Progenitor cell of endocrine pancreas (in vitro differentiated cells): ENCODE measurements at places on chromosomes 16 and 17. TPM values are rescaled to one million over a fixed set of nuclear protein-coding genes. Genes with fewer than 3 reads are reported as not detected.

GRCh38 chr16:64153718-64154117 is 968.1 kb downstream of the CDH11 start:
- DNase-seq = no peak

GRCh38 chr17:36036235-36036634 is 18.5 kb upstream of the CCL23 start:
- no peak for DNase-seq

DNA sequence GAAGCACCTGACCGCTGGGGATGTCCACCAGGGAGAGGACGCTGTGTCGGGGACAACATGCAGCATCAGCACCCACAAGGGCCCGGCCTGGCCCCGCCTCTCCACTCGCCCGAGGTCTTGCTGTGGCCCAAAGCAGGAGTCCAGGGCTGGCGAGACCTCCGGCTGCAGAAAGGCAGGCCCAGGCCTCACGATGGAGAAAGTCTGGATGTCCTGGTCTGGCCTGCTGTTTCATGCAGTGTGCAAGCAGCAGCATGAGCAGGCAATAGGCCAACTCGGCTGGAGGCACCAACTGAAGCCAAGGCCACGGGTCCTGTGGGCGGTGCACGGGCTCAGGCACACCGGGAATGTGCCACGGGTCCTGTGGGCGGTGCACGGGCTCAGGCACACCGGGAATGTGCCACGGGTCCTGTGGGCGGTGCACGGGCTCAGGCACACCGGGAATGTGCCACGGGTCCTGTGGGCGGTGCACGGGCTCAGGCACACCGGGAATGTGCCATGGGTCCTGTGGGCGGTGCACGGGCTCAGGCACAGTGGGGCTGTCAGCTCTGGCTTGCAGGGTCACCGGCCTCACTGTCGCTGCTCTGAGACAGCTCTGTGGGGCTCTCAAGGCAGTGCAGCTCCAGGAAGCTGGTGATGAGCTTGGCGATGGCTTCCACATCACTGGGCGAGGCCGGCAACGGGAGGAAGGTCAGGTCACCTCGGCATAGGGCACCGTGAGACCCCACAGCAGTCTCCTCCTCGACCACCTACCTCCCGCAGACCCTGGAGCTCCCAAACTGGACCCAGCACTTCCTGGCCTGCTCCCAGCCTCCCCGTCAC is 6.9 kb downstream of the CYBC1 start:
- no peak for DNase-seq

- peak; percentile 92 for DNase-seq
Measured at GRCh38 chr16:3106205-3106928, 6.0 kb upstream of the ZNF205 start.

- DNase-seq = no peak
Measured at GRCh38 chr17:27621942-27622559, 8.9 kb upstream of the LGALS9 start.

DNA sequence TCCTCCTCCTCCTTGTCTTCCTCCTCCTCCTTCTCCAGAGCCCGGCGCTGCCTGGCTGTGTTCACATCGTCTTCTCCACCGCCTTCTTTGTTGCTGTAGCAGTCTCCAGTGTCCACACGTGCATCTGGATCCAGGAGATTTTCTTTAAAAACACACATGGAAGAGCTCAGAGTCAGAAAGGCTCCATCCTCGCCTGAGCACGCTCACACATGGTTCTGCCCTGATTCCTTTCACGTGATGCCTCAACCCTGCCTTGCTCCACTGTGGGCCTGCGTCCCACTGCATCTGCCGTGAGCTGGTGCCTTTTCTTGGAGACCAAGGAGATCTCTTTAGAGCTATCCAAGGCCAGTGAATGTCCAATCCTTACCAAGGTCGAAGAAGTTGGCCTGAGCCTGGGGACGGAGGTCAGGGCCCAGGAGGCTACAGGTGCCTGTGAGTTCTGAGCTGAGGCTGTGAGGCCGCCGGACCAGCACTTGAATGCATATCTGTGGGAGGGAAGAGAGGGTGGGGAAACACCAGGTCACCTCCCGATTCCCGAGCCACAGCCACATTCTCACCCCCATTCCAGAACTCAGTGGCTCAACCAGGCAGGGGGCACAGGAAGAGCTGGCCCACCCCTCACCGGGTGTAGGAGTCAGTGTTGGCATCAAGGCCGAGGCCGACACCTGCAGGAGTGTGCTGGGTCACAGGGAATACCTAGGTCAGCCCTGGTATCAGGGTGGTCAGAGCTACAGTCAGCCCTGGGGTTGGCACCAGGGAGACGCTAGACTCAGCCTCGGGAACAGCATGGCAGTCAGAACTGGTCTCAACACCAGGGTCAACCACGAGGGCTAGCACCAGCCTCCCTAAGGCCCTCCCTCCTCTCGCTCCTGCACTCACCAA is 37.6 kb downstream of the HASPIN start:
- no peak for DNase-seq

DNA sequence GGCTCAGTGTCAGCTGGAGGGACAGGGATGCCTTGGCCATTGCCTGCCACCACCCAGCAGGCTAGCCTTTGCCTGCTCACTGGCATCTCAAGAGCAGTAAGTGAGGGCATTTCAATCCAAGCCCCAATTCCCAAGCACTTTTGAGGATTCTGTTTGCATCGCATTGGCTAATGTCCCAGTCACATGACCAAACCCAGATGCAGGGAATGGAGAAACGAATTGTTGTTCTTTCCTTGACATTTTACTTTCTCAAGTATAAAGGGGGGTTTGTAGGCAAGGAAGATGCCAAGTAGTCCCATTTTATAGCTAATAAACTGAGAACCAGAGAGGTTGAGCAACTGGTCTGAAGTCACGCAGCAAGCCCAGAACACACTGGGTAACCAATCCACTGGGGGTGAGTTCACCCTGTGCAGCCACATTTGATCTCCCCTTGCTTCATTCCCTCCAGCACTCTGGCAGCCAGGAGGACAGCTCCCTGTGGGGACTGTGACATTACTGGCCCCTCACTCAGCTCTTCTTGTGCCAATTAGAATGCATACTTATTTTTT is 193.8 kb upstream of the CACNG3 start:
- DNase-seq = no peak

DNA sequence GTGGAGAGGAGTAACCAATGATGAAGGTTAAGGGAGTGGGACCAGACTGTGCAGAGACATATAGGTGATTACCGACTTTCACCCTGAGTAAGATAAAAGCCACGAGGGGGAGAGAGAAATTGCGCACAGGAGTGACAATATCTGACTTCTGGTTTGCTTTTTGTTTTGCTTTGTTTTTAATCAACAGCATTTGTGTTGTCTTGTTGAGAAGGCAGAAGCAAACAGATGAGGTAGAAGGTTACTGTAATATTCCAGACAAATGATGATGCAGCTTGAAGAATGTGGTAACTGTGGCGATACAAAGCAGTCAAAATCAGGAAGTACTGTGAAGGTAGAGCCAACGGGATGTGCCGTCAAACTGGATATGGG is 7.5 kb downstream of the PELP1 start:
- no peak for DNase-seq

DNA sequence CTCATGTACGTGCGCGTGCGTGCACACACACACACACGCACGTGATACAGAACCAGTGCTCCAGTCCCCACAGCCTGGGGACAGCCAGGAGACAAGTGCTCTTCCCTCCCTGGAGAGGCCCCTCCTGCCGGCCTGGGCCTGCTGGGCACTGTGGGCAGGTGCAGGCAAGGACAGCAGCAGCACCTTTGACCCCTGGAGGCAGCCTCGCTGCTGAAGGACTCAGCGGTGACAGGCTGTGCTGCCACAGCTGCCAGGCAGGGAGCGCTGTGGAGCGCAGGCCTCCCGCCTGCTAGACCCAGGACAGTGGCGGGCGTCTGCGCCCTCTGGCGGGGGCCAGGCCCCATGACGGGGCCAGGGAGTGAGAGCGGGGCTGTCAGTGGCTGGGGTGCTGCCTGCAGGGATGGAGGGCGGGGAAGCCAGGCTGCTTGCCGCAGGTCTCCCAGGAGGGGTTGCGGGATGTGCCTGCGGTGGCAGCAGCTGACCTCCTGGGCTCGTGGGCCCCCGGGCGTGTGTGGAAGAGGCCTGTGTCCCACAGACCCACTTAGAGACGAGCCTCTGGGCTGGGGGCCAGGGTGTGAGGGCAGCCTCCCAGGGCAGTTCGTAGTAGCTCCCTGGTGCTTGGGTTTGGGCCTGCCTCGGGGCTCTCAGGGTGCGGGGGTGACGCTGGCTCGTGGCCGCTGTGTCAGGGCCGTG is 63.5 kb upstream of the PVALEF start:
- DNase-seq = peak; percentile 91

- no peak for DNase-seq
Measured at GRCh38 chr16:30715750-30716445, 16.9 kb downstream of the SRCAP start.

DNA sequence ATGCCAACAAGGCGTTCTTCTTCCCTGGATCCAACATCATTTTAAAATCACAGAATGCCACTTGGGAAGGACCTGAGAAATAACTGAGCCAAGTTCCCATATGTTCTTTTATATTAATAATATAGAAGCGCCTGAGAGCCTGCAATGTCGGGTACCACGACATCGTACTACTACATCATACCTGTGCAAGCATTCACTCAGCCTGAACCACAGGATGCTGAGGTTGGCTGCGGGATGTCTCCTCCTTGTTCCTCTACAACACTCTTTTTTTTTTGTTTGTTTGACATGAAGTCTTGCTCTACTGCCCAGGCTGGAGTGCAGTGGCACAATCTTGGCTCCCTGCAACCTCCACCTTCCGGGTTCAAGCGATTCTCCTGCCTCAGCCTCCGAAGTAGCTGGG is 2.1 kb upstream of the ATP2C2 start:
- DNase-seq = no peak

GRCh38 chr17:75570772-75571171 is 16.8 kb upstream of the MYO15B start:
- DNase-seq = no peak

DNA sequence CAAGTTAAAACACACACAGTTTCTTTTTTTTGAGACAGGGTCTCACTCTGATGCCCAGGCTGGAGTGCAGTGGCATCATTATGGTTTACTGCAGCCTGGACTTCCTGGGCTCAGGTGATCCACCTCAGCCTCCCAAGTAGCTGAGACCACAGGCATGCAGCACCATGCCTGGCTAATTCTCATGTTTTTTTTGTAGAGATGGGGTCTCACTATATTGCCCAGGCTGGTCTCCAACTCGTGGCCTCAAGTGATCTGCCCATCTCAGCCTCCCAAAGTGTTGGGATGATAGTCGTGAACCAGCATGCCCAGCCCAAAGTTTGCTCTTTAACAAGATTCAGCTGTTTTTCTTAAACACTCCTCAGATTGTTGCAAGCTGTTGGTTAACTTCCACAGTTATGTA is 39.0 kb downstream of the PRPSAP2 start:
- no peak for DNase-seq

DNA sequence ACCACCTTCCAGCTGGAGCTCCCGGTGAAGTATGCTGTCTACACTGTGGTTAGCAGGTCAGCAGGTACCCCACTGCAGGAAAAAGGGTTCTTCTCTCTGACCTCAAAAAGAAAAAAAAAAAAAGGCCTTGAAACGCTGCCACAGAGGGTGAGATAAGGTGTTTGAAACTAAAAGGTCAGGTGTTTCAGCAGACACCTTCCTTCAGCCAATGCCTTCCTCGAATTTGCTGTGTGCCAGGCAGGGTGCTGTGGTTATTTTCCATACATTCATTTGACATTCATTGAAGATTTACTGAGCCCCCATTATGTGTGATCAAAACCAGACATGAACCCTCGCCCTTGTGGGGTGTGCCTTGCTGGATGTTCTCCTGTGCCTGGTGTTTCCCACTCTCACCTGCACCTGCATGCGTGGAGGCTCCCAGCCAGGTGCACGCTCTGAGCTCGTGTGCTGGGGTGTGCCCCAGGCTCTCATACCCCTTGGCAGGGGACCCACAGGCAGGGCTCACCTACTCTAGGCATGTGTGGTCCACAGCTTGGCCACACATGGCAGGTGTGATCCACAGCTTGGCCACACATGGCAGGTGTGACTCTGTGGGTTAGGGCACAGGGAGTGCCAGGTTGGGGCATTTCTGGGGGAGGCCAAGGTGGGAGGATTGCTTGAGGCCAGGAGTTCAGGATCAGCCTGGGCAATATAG is 15.8 kb upstream of the ITGAD start:
- DNase-seq = no peak

DNA sequence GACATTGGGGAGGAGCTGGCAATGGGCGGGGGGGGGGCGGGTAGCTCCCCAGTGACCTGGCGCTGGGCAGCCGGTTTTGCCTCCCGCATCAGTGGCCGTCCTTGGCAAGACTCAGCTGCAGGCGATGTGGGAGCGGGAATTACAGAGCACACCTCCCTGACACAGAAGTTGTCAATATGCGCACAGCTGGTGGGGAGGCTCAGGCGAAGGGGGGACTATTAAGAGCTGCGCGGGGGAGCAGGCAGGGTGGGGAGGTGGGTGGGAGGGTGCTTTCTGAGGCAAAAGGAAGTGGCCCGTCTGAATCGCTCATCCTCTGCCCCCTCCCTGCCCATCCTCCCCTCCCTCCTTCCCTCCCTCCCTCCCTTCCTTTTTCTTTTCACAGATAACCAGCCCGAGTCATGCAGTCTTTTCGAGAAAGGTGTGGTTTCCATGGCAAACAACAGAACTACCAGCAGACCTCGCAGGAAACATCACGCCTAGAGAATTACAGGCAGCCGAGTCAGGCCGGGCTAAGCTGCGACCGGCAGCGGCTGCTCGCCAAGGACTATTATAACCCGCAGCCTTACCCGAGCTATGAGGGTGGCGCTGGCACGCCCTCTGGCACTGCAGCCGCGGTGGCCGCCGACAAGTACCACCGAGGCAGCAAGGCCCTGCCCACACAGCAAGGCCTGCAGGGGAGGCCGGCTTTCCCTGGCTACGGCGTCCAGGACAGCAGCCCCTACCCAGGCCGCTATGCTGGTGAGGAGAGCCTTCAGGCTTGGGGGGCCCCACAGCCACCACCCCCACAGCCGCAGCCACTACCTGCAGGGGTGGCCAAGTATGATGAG is 44.0 kb downstream of the SREBF1 start:
- DNase-seq = no peak

- no peak for DNase-seq
Measured at GRCh38 chr16:2045965-2046892, 1.4 kb downstream of the NTHL1 start.

DNA sequence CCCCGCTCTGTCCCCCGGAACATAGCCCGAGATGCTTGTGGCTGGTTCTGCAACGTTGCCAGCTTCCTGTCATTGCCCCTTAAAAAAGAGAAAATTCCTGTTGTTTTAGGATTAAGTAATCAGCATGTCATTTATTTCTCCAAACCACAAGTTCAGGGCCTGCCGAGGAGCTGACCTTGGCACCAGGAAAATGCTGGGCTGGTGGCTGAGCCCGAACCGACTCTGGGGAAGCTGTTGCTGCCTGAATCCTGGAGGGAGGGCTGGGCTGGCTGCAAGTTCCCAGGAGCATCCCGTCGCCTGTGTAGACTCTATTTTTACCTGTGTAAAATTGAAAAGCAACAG is 130.9 kb upstream of the FOXF1 start:
- DNase-seq = no peak

DNA sequence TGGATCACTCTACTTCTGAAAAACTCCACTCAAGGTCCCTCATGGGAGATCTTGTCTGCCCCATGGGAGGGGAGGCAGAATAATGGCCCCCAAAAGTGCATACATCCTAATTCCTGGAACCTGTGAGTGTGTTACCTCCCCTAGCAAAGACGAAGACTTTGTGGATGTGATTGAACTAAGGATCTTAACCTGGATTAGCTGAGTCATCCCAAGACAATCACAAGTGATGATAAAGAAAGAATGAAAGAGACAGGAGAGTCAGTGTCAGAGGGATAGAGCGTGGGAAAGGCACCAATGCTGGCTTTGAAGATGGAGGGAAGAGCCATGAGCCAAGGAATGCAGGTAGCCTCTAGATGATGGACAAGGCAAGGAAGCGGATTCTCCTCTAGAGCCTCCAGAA is 374.7 kb upstream of the DYNLRB2 start:
- no peak for DNase-seq

Gene CBX2
- 106 and 111 TPM in 2 replicates for total RNA-seq

Gene CCNF
- total RNA-seq = 26.5 and 27.8 TPM in 2 replicates

Gene TOX3
- total RNA-seq = 80.8 and 84.8 TPM in 2 replicates

Gene FAM117A
- 19.1 and 20.2 TPM in 2 replicates for total RNA-seq

Gene TMEM88
- total RNA-seq = 11.3 and 15.8 TPM in 2 replicates

Gene DNAJC7
- total RNA-seq = 113 and 117 TPM in 2 replicates
